Heart left ventricle (tissue), 16 donors: ENCODE measurements at places on chromosomes 16 and 17. TPM values are rescaled to one million over a fixed set of nuclear protein-coding genes. Genes with fewer than 3 reads are reported as not detected.
A peak's percentile ranks its signal among the peaks of the same experiment; 100 is the strongest.

The NLRC3 gene
- 0.69 TPM for total RNA-seq

The OR2C1 gene
- not detected for total RNA-seq

DNA sequence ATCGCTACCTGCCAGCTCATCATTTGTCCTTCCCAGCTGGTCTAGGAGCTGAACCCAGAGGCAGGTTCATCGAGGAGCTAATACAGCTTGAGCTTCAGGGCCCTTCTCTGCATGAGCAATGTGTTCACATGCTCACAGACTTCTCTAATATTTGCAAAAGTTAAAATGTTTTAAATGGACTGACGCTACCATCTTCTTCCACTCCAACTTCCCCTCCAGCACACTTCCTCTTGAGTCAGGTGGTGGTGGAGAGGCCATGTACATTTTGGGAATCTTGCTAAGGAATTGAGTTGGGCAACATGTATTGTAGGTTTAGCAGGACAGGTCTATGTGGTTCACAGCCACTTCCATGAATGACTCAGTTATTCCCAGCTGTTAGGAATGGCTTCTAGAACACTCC is 21.6 kb upstream of the RHOT1 start:
- H3K27me3 ChIP-seq: no peaks in the 10 kb centered on the region
- no peak overlapping the region for H3K27ac ChIP-seq
- H3K36me3 ChIP-seq: no peaks in the 10 kb centered on the region
- no peaks in the 10 kb centered on the region for H3K4me1 ChIP-seq
- no peak overlapping the region for H3K4me3 ChIP-seq
- no peak for DNase-seq

- no peaks in the 10 kb centered on the region for H3K4me1 ChIP-seq
- no peak overlapping the region for H3K27ac ChIP-seq
- no peak for DNase-seq
- H3K4me3 ChIP-seq: no peak overlapping the region
- H3K27me3 ChIP-seq: peaks cover 7% of the 10 kb centered on the region
- no peaks in the 10 kb centered on the region for H3K36me3 ChIP-seq
Observed at GRCh38 chr17:13510062-13510461, 91.7 kb downstream of the HS3ST3A1 start.

DNA sequence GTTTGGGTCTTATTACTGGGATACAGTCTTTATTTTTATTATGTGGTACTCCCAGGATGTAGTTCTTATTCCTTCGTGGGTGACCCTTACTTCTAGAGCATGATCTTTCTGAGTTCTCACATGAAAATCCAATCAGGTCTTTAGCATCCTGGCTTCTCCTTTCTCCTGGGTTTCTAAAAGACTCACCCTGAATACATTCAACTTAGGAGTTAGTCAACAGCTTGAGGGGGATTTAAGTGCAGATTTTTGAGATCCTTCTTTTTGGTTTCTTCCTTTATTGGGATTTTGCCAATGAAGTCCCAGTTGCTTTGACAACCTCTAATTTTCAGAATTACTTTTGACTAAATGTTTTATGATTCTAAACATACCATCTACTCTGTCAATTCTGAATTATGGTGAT is 68.2 kb downstream of the SIAH1 start:
- H3K27me3 ChIP-seq: no peaks in the 10 kb centered on the region
- H3K4me1 ChIP-seq: peaks cover 32% of the 10 kb centered on the region
- DNase-seq: no peak
- no peaks in the 10 kb centered on the region for H3K36me3 ChIP-seq
- H3K4me3 ChIP-seq: no peak overlapping the region
- peak overlapping the region; percentile 67 for H3K27ac ChIP-seq
